ENCODE measurements at places on chromosomes 3 and 15. TPM values are rescaled to one million over a fixed set of nuclear protein-coding genes. Genes with fewer than 3 reads are reported as not detected.

The GCSAM gene
- polyA plus RNA-seq = not detected

The ZNF197 gene
- polyA plus RNA-seq = 11.2 TPM

The TLE3 gene
- polyA plus RNA-seq = 2.7 TPM

The MAGI1 gene
- polyA plus RNA-seq = 10.8 TPM

The ST8SIA2 gene
- 3.9 TPM for polyA plus RNA-seq

The TMIE gene
- polyA plus RNA-seq = 0.13 TPM

The COL6A5 gene
- not detected for polyA plus RNA-seq

The COL6A6 gene
- 0.27 TPM for polyA plus RNA-seq

The CD276 gene
- 2.0 TPM for polyA plus RNA-seq

The PDE8A gene
- polyA plus RNA-seq = 6.4 TPM

The SMCO1 gene
- polyA plus RNA-seq = 1.5 TPM

The GP9 gene
- not detected for polyA plus RNA-seq

The GPR62 gene
- not detected for polyA plus RNA-seq

The TMEM212 gene
- polyA plus RNA-seq = not detected

The CA12 gene
- polyA plus RNA-seq = 87.1 TPM

The RTP3 gene
- not detected for polyA plus RNA-seq

The GHSR gene
- polyA plus RNA-seq = not detected

The PLA2G4E gene
- polyA plus RNA-seq = 0.07 TPM

The CIDEC gene
- polyA plus RNA-seq = not detected

The MOBP gene
- 2.7 TPM for polyA plus RNA-seq

The SPATA12 gene
- polyA plus RNA-seq = not detected

The IL5RA gene
- polyA plus RNA-seq = not detected

The GPR171 gene
- 8.1 TPM for polyA plus RNA-seq
